HepG2 (cell line): ENCODE measurements at places on chromosomes 1 and 21. TPM values are rescaled to one million over a fixed set of nuclear protein-coding genes. Genes with fewer than 3 reads are reported as not detected.

The COX20 gene
- 95.8 and 110 TPM in 2 replicates for total RNA-seq

The CFAP74 gene
- total RNA-seq: 0.27 TPM in 1 of 2 replicates, not detected in the other

The VANGL2 gene
- not detected in 2 replicates for total RNA-seq

The CD84 gene
- total RNA-seq: not detected in 2 replicates

The PKP1 gene
- total RNA-seq: not detected in 2 replicates

GRCh38 chr1:218665221-218665620, 320.1 kb downstream of the TGFB2 start:
- no peak for DNase-seq

DNA sequence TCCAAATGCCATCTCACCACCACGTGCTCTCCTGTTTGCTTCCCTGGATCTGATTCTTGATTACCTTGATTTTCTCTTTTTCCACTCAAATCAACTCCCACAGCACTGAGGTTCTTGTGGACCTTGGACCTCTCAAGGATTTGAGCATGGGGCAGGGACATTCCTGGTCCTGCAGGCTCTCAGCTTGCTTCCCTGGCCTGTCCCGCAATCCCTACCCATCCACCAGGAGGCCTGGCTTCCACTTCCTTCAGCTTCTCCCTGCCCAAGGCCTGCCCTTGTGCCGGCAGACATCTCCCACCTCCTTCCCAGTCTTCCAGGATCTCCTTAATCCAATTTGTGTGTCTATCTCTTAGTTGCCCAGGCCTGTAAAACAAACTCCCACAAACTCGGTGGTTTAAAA, 21.6 kb downstream of the PLA2G2A start:
- DNase-seq: peak; percentile 30

GRCh38 chr1:22861764-22862440, 110.8 kb downstream of the LACTBL1 start:
- no peak for DNase-seq

DNA sequence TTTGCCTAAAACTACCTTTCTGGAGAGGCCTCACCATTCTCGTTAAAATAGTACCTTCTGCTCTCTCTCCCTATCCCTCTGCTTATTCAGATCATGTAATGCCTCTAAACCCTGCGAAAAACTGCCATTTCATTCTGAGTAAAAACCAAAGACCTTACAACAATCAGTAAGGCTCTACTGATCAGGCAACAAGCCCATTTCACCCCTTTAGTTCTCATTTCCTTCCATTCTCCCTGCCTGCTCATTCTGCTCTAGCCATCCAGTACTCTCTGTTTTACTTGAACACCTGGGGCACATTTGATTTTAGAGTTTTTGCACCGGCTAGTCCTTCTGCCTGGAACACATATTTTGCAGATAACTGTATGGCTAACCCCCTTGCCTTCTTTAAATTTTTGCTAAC, 187.8 kb downstream of the COQ8A start:
- no peak for DNase-seq

- DNase-seq: no peak
Measured at GRCh38 chr21:42641311-42642218, 11.9 kb upstream of the PDE9A start.

GRCh38 chr21:16421965-16422364, 692.2 kb downstream of the USP25 start:
- no peak for DNase-seq

DNA sequence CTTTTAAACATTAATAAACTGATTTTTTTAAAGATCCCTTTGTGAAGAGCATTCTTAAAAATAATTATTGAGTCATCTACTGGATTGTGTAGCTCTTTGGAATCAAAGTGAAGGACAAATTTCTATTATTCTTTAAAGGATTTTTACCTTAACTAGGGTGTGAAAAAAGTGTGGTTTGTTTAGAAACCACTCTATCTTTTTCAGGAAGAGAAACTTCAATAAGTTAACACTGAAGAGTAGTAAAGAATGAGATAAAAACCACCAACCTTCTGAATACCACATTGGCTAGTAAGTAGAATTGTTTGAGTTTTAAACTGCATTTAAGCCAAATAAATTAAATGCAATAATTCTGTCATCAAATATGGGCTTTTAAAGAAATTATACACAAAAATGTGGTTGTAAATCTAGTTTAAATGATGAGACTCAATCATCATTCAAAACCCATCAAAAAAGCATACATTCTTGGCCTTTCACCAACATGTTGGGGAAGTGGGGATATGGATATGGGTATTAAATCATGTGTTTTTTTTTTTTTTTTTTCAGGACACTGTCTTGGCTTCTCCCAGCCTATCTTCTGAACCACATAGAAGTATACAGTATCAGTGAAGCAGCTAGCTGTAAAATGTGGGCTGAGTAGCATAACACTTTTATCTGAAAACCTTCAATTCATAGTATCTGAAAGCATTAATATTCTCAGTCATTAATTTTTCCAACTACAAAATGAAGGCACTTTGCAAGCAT, 4.8 kb downstream of the S1PR1 start:
- DNase-seq: no peak

DNA sequence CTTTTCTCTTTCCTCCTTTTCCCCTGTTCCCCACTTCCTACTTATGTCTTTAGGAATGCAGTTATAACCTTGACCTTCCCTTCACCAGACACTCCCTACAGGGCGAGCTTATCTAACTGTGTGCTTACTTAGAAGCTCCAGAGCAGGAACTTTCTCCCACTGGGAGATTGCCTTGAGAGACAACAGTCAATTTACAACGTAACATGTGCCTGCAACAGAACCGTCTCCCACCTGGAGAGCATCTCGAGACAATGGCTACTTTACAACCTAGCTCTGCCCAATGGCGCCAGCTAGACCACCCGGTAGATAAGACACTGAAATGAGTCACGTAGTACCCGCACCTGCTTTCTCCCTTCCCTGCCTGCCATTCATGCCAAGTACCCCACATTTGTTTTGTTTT, 16.7 kb downstream of the HMGN1 start:
- no peak for DNase-seq

DNA sequence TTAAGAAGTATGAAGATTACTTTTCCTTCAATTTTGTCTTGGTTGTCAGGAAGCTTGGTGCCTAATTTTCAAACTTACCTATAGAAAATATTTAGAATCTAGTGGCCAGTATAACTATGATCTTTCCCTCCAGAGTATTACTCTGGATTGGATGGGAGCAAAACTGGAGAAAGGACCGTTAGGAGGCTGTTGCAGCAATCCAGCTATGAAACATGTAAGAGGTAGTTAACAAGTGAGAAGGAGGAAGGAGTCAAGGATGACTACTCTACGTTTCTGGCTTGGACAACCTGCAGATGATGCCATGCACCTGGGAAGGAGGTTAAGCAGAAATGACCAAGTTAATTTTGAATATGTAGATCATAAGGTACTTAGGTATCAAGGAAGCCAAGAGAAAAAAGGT, 3.5 kb upstream of the ACP6 start:
- DNase-seq: no peak

DNA sequence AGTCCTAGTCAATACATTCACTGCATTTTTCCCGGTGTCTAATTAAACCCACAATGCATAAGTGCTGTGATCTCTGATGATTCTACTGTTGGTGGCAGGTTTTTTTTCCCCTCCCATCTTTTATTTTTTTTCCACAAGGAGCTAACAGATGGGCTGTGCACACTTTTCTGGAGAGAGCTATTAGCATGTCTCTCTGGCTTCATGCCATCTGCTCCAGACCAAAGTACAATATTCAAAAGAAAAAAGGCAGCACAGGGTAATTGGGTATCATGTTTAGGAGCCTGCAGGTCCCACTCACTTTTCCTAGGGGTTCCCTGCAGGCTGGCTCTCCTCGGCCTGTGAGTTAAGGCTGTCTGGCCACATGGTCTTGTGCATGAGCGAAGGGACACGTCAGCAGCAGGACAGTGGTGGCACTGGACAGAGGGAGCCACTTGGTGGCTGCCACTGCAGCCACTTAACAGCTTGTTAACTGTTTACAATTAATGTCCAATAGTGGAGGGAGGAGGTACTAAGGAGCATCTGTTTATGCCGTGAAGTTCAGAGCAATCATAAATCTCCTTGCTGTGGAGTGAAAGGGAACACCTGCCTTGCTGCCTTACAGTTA, 53.5 kb upstream of the C8B start:
- DNase-seq: no peak

- no peak for DNase-seq
Measured at GRCh38 chr1:36351227-36351977, 28.0 kb upstream of the EVA1B start.

GRCh38 chr1:118219438-118219837, 34.4 kb upstream of the SPAG17 start:
- no peak for DNase-seq

GRCh38 chr1:95370691-95371562, 136.9 kb downstream of the RWDD3 start:
- DNase-seq: peak; percentile 66

GRCh38 chr1:1703796-1704195, 11.2 kb upstream of the SLC35E2B start:
- DNase-seq: no peak
